ENCODE measurements at places on chromosomes 4 and X.

- DNase-seq = no peak
Observed at GRCh38 chr4:176989186-176989585, 196.5 kb upstream of the VEGFC start.

GRCh38 chr4:40576651-40577480 lies 52.8 kb downstream of the RBM47 start:
- DNase-seq = no peak

- DNase-seq = no peak
Observed at GRCh38 chr4:139756391-139757180, 91.0 kb downstream of the MGST2 start.

DNA sequence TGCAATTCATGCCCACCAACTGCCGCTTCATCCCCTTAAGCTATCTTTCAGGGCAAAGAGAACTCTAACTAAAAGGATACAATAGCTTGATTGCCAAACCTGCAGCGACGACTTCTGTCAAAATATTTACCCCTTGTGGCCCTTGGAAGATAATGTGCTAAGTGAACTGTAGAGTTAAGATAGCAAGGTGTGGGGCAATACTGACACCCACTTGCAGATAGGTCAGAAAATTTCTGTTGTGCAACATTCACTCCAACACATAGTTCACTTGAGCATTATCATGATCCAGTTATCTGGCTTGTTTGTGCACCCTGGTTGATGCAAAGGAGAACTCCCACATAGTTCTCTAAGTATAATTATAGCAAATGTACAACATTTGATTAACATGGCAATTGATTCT lies 55.6 kb downstream of the RHOXF2B start:
- no peak for DNase-seq

GRCh38 chrX:133985164-133985966 lies at the start of gene GPC3:
Gene GPC3, minus strand, starts transcription at chrX:133985594.
- no peak for DNase-seq

DNA sequence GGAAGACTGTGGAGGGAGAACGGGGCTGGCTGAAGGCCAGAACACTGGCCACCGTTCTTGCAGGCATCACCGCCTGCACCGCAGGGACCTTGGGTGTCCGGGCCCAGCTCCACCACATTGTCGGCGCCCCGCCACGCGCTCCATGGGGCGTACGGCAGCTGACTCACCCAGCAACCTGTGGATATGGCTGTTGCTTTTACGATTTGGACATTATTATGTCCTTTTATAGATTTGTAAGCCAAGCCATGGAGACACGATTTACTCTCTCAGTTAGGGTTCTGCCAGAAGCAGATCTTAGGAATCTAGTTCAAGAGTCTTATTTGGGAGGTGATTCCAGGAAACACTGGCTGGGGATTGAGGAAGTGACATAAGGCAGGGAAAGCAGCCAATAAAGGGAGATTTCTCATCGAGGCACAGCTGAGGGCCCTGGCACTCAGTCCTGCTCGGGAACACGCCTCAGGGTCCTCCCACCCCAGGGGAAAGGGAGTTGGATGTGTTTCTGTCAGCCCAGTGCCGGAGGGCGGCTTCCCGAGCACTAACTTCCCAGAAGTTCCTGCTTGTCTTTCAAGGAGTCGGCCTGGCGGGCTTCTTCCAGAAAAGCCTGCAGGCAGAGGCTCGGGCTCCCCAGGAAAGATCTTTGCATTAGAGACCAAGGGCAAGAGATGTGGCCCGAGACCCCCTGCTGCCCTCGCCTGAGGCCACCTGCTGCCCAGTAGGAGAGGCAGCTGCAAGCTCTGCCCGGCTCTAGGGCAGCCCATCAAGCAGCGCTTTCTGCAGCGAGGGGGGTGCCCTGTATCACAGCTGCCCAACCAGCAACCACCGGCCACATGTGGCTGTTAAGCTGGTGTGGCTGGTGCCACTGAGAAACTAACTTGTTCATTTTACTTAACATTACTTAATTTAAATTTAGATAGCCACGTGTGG lies 52.9 kb downstream of the CRMP1 start:
- DNase-seq = no peak

GRCh38 chr4:158993891-158994290 lies 109.0 kb upstream of the RAPGEF2 start:
- DNase-seq = no peak

- DNase-seq = no peak
Observed at GRCh38 chr4:54700986-54701385, 43.2 kb downstream of the KIT start.

GRCh38 chrX:47992095-47992380 lies 11.8 kb downstream of the ZNF182 start:
- no peak for DNase-seq
